ENCODE measurements at places on chromosomes 2 and 18.

GRCh38 chr2:56386657-56387056 is 202.9 kb downstream of the CCDC85A start:
- no peak for DNase-seq

DNA sequence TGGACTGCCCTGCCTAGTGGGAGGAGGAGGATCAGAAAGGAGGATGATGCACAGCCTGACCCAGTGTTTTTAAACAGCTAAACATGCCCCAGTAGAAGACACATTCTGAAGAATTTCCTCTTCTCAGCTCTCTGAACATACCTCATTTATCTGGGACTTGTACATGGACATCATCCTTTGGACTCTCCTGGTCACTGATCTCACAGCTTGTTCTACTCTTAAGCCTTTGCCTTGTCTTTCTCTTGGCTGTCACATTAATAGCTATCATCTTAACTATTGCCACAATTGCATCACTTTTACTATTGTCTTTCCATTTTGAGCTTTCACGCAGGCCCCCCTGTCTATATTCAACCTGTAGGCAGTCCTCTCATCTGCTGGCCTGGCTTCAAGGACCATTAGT is 42.0 kb upstream of the PGAP1 start:
- no peak for DNase-seq

- DNase-seq = no peak
Observed at GRCh38 chr18:4842287-4842686, 354.8 kb downstream of the AKAIN1 start.

GRCh38 chr2:99822474-99823207 is 319.7 kb downstream of the AFF3 start:
- no peak for DNase-seq

GRCh38 chr2:231715988-231716616 is 7.8 kb downstream of the PTMA start:
- no peak for DNase-seq

- no peak for DNase-seq
Observed at GRCh38 chr18:55283309-55283708, 304.7 kb downstream of the TCF4 start.

GRCh38 chr2:15647622-15648590 is 56.2 kb downstream of the DDX1 start:
- DNase-seq = no peak

DNA sequence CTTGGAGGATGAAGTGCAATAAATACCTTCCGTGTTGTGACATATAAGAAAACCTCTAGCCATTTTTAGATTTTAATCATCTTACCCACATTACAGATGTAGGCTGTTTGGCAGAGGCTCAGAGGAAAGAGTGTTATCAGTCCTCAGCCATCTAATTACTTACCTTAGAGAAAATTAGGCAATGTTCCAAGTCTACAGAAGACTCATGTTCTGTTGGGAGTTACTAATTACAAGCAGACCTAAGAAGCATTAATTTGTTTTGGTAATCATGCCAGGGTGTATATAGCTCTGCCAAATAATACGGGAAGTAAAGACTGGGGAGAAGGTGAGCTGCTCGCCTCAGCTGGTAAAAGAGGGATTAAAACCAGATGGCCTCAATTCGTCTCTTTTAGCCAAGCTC is 125.8 kb upstream of the PGAP1 start:
- no peak for DNase-seq

DNA sequence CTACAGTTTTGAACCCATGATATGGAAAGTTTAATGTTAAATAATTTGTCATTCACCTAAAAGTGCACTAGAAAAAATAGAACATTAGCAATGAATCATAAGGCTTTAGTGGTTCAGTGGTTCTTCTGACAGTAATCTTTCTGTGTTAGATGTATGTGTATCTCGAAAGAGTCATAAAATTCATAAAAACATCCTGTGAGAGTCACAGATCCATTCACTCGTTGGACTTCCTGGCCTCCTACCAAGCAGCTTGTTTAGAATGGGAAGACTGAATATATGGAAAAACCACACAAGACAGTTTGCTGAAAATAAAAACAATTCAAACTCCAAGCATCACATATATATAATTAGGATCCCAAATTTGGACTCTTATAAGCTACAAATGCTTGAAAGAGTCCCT is 34.8 kb downstream of the ADNP2 start:
- no peak for DNase-seq

GRCh38 chr2:208477741-208478140 is 71.1 kb downstream of the PTH2R start:
- DNase-seq = no peak

DNA sequence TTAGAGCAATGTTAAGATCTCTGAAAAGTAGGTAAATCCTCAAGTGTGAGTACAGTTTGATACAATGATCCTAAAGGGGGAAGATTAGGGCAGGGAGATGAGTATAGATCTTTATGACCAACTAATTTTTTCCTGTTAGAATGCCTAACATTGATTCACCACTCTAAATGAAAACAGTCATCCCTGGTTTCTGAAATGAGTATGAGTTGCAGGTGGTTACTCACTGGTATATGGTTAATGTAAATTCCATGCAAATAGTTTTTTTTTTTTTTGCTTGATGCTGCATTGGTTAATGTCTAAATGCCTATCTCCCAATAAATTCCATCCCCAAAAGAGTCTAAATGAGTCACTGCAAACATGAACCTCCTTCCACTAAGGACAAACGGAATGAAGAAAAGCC is 55.0 kb upstream of the SERPINB2 start:
- DNase-seq = no peak

DNA sequence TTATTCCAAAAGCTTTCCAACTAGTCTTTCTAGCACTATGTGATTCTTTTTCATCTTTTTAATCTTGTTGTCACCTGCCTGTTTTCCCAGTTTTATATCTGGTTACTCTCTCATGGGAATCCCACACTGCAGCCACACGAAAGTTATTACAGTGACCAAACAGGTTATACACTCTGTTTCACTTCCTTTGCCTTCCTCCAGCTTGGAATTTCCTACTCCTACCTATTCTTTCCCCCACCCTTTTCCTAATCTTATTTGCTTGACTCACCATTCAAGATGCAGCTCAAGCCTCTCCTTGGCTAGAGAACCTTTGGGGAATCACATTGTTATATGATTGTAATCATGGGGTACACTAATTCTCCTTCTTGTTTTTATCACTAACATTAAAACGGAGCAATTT is 13.4 kb upstream of the TLK1 start:
- DNase-seq = no peak

DNA sequence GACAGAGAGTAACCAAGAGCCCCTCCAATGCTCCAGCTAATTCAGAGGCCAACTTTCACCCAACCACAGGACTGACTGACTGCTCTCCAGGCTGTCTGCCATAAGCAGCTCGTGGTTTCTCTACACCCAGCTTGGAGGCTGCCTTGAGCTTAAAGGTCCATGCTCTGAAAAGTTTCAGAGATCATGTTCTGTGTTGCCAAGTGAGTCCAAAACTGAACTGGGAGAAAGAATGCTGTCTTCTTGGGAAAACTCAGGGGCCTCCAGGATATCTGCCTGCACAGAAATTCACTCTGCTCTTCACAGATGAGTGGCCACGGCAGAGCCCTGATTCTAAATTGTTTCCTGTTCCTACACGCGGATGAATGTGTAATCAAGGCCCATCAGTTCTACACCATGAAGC is 51.1 kb downstream of the LPIN2 start:
- no peak for DNase-seq

- DNase-seq = no peak
Observed at GRCh38 chr2:102485147-102485785, 12.2 kb downstream of the SLC9A4 start.

- no peak for DNase-seq
Observed at GRCh38 chr2:208148803-208149202, 2.8 kb upstream of the CRYGB start.
